Fibroblast of gingiva (primary cell): ENCODE measurements at places on chromosomes 1 and 21.
A peak's percentile ranks its signal among the peaks of the same experiment; 100 is the strongest.

- no peak for DNase-seq
Measured at GRCh38 chr21:21156957-21157356, 158.7 kb downstream of the NCAM2 start.

GRCh38 chr1:229856009-229856650, 210.9 kb upstream of the GALNT2 start:
- no peak for DNase-seq

DNA sequence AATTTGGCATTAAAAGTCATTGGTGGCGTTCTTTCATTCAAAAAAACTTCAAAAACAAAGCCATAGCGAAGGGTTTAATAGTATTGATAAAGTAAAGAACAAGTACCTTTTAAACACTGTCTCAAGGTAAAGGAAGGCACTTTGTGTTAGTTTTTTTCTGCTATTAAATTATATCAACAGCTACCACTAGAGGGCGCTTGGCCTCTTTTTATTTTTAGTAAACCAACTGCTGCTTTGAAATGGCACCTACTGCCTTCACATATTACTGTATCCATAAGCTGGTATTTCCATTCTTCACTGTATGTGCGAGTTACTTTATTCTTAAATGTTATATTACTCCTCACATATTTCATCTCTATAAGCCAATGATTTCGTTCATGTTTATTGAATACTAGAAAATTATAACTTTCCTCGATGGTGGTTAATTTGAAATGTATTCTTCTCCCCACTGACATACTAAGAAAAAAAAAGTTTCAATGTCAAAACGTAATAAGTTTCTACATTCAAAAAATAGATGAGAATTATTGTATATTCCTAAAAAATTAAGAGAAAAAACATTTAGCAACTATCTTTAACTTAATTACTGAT, 125.7 kb upstream of the CXADR start:
- DNase-seq: peak; percentile 40

DNA sequence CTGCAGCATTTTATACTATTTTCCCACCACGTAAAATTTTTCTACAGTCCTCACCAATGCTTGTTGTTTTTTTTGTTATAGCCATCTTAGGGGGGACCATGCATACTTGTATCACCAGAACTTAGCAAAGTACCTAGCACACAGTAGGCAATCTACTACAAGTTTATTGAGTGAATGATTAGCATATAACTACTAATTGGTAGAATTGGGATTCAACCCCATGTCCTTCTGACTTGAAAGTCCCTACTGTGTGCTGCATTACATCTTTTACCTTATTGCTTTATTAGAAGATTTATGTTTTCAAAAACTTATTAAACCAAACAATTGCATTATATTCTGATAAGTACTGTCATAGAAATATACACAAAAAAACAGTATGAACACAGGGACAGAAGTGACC, 92.1 kb downstream of the CEP350 start:
- DNase-seq: no peak

- DNase-seq: peak; percentile 93
Measured at GRCh38 chr1:28601696-28602095, 9.6 kb downstream of the RAB42 start.

- no peak for DNase-seq
Measured at GRCh38 chr1:7824701-7825100, 28.2 kb downstream of the UTS2 start.

DNA sequence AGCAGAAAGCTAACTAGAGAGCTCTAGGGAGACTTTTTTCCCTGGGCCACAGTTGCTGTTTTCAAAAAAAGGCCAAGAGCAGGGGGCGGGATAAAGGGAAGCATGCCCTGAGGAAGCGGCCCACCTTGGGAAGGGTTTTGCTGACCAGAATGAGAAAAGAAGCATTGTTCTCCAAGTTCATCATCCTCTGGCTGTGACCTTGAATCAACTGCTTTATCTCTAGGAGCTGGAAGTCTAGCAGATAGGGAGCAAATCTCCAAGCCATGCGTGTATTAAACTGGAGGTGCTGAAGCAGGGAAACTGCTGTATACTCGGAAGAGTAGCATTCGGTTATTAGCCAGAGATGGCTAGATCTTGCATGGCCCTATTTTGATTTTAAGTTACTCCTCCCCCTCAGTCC, 64.8 kb downstream of the ATP2B4 start:
- no peak for DNase-seq

DNA sequence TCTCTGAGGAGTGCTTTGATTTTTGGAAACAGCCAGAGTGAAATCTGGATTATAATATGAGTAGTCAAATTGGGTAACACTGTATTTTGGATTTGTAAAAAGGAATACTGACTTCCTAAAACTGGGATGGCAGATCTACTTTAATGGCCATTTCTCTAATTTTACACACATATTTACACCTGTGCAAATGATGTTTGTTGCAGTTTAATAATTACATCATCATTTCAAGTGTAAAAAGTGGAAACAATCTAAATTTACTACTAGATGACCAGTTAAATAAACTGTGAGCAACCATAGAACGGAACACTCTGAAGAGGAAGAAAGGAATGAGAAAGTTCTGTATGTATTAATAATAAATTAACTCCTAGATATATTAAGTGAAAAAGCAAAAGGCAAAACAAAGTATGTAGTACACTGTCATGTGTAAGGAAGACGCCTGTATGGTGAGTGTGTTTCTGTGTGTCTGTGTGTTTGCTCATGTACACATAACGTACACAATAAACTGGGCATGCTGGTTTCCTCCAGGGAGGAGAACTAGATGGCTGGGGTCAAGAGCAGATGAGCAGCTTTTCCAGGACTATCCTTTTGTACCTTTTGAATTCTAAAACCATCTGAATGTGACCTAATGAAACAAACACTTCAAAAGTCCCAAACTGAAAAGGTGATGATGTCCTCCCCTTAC, 2.9 kb upstream of the RHEX start:
- no peak for DNase-seq

DNA sequence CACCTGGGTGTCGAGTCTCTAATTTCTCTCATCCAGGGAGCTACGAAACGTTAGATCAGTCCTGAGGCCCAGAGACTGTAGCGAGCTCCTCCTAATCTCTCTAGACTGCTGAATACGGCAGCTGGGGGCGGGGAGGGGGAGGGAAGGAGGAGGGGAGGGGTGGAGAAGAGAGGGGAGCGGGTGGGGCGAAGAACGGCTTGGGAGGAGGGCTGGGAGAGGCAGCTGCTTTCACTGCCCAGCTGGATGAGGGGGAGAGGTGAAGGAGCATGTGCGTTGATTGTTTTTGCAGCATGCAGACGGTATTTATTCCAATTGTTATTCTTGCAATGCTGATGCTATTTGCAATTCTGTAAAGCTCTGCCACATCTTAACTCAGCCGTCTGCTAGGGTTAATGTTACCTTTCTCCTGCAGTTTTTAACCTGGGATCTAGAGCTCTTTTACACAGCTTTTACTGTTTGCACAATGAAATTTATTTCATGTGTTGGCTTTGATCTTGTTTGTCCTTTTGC, 790 bp downstream of the DNAJC6 start:
- peak; percentile 8 for DNase-seq

DNA sequence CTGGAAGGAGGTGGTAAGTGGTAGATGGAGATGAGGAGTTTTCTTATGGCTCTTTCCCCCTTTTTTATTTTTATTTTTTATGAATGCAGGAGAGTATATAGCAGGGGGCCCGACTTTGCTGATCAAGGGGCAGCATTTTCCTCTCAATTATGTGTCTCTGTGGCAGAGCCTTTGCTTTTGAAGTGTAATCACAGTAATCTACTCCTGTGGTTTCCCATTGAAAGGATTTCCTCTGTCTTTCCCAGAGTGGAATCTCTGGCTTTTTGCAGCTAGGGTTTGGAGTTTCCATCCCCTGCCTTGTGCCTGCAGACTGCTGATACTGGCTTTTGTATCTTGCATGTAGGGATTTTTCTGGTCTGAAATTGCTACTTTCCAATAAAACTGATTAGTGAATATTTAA, 29.1 kb downstream of the ARID1A start:
- DNase-seq: no peak

GRCh38 chr1:150695561-150695960, 1.4 kb downstream of the GOLPH3L start:
- no peak for DNase-seq

GRCh38 chr1:1290238-1290731, 10.0 kb downstream of the SCNN1D start:
- DNase-seq: no peak

GRCh38 chr1:37487619-37487984, 13.2 kb downstream of the ZC3H12A start:
- no peak for DNase-seq

GRCh38 chr1:225816643-225817538, 7.0 kb downstream of the EPHX1 start:
- DNase-seq: peak; percentile 36

DNA sequence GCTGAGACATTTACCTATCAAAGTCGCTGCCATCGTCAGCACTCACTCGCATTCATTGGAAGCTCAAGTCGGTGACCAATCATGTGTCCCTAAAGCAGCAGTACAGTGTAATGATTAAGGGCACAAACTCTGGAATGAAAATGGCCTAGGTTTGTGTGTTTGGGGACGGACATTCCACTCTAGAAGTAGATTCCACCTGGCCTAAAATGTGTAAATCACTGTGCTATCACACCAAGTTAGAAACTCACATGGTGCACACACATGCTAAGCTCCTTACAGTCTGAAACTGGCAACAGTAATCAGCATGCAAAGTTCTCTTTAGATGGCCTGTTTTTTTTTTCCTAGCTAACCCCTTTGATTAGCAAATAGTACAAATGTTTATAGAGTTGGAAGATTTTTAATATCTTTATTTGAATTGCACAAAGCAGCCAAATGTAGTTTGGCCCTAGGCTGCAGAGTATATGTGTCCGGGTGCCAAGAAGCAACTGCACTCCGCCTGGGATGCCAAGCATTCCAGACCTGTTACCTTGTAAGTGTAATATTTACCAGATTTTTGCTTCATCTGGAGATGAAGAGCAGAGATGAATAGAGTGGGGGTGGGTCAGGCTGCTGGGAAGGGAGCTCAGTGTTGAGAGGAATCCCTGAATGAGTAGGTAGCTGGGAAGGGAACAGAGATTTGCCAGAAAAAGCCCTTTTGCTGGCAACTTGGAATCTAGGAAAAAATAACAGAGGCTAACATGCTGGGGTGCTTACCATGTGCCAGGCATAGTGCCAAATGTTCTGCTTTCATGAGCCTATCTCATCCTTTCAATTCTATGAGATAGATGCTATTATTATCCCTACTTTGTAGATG, 35.2 kb downstream of the TGFB2 start:
- peak; percentile 76 for DNase-seq

DNA sequence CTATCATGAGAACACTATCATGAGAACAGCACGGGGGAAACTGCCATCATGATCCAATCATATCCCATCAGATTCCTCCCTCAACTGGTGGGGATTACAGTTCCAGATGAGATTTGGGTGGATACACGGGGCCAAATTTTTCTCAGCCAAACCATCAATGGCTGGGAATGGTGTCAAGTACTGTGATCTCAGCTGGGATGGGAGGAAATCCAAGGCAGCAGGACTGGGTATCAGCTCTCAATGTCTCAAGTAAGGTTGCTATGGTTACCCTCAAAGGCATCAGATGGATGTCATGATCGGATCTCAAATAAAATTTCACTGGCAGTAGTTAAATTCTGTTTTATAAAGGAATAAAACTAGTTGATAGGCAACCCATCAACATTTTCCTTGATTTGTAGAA, 399.0 kb downstream of the KCNT2 start:
- DNase-seq: peak; percentile 27

DNA sequence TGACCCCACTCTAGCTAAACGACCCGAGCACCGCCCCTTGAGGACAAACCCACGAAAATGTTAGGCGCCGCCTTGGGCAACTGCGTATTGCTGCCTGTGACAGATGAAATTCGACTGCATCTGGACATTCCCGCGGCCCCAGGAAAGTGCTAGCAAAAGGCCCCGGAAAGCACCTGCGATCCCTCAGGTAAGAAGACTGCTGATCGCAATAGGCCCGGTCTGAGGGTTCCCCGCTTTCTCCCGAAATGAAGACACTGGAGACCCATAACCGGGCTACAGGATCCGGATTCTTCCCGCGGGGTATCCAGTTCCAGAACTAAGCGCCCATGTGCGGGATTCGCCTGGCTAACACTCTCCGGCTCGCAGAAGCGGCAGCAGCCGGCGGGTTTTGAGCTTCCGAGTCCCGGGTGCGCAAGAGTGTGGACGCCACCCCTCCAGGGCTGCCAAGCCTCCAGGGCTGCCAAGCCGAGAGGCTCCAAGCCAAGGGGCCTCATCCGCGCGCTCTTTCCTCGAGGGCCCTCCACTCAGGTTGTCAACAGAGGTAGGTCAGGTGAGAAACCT, 157.9 kb upstream of the NBPF11 start:
- DNase-seq: no peak

- DNase-seq: no peak
Measured at GRCh38 chr1:103517380-103518047, 8.0 kb upstream of the RNPC3 start.

- DNase-seq: no peak
Measured at GRCh38 chr1:172559572-172560210, 26.7 kb downstream of the SUCO start.

GRCh38 chr1:230267338-230268065, 158.6 kb downstream of the PGBD5 start:
- no peak for DNase-seq

DNA sequence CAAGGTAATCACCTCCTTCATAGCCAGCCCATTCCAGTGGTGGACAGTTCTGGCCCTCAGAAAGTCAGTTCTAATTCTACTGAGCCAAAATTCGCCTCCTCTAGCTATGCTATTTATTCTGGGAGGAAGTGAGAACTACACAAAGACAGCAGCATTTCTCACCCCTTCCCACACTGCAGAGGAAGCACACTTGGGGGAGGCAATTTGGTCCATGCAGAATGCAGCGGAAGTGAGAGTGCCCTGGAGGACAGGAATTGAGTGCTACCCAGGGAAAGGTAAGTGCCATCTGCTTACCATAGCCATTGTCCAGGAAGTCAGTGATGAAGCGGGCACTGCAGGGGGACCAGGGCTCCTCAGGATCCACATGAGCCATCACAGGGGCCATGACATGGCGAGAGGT, 3.7 kb downstream of the ADAMTS4 start:
- DNase-seq: no peak

- no peak for DNase-seq
Measured at GRCh38 chr1:67332653-67333529, 25.2 kb downstream of the IL12RB2 start.

- DNase-seq: no peak
Measured at GRCh38 chr1:113641396-113641795, 117.9 kb downstream of the PHTF1 start.

DNA sequence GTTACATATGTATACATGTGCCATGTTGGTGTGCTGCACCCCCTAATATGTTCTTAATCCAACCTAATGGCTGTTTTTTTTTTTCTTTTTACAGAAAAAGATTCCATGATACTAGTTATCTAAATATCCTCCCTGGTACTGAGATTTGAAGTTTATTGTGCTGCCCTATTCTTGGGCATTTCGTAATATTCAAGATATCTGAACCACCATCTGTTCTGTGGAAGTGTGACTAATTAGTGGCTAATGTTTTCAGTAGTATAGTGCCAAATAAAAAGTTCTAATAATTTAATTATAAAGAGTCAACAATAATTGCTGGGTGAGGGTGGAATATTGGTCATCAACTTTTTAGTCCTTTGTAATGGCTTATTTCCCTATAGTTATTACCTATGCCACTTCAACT, 217.5 kb downstream of the GABPA start:
- no peak for DNase-seq
